ENCODE measurements at places on chromosomes 12 and 14.
A peak's percentile ranks its signal among the peaks of the same experiment; 100 is the strongest.

- H3K4me3 ChIP-seq: no peak overlapping the region
- no peak overlapping the region for H3K27ac ChIP-seq
- H3K4me1 ChIP-seq: peaks cover 3% of the 10 kb centered on the region
- no peaks in the 10 kb centered on the region for H3K36me3 ChIP-seq
- peaks cover 13% of the 10 kb centered on the region for H3K27me3 ChIP-seq
- no peak for DNase-seq
Measured at GRCh38 chr12:108175310-108175709, 46.2 kb downstream of the WSCD2 start.

DNA sequence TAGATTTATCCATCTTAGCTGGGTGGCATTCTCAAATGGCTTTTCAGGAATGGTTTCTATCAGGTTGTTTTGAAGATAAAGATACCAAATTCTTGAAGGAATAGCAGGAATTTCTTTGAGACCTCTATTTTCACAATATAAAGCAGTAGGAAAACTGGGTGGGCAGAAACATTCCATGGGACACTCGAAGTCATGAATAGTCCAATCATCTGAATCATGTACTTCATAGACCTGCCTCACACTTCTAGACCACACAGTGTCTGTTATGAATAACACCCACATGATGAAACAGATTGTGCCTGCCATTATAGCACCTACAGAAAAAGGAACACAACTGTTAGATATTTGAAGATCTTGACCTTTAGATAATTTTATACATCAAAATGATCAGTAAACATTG, 1.8 kb downstream of the KERA start:
- H3K36me3 ChIP-seq: no peaks in the 10 kb centered on the region
- H3K27ac ChIP-seq: no peak overlapping the region
- no peak for DNase-seq
- H3K4me3 ChIP-seq: no peak overlapping the region
- peaks cover 5% of the 10 kb centered on the region for H3K4me1 ChIP-seq

DNA sequence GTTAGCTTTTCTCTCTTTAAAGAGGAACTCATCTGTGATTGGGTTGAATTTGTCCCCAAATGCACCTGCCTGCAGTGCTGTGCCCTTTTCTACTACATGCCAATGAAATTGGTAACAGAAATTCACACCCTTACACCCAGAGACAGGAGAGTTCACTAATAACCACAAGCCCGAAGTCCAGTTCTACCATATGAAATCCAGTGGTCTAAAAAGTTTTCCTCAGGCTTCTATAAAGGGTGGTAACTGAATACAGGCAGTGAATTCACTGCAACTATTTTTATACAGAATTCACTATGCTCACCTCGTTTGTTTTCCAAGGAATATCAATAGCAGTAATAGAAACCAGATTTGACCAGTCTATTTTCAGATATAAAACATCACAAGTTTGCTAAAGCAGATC, 31.5 kb upstream of the SOS2 start:
- no peak for DNase-seq
- peaks cover 9% of the 10 kb centered on the region for H3K4me1 ChIP-seq
- H3K27ac ChIP-seq: no peak overlapping the region

DNA sequence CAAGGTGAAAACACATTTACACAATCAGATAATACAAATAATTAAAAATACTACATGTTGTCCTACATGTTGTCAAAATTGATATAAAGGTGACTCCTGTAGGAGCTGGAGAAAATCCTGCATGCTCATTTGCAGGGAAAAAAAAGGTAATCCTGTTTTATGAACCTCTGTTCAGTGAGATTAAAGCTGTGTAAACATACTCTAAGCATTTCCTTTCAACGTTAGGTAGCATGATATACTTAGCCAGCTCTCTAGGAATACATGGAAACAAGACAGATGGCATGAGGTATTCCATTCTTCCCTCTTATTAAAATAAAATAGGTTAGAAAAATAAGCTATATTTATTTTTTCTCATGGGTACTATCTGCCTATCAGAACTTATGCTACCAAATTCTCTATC, 635.7 kb upstream of the FLRT2 start:
- H3K27me3 ChIP-seq: peaks cover under 1% of the 10 kb centered on the region
- no peak overlapping the region for H3K4me3 ChIP-seq
- no peaks in the 10 kb centered on the region for H3K4me1 ChIP-seq
- no peaks in the 10 kb centered on the region for H3K36me3 ChIP-seq
- no peak overlapping the region for H3K27ac ChIP-seq

DNA sequence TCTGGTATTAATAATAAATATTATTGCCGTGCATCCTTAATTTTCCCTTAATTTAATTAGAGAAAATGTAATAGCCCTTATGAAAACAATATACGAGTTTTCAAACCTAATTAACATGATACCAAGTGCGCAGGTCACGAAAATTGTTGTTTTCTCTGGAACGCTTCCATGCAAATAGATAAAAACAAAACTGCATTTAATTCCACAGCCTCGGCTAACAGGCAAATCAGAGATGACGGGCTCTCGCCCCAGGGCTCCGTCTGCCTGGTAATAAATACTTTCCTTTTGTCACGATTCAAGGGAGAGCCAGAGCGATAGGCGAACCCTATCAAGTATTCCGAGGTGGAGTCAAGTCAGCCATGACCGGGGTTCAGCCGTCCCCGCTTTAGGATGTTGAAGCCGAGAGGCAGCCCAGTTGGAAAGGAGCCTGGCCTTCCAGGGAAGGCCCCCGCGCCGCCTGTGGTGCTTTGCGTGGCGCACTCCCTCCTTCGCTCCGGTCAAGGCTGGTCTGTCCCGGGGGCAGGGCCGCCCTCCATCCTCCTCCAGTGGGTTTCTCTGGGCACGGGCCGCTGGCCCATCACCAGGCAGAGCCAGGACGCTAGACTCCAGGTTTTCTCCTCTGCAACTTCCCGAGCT, 137.8 kb upstream of the GSC start:
- no peaks in the 10 kb centered on the region for H3K36me3 ChIP-seq
- H3K27me3 ChIP-seq: peaks cover 32% of the 10 kb centered on the region
- H3K4me1 ChIP-seq: no peaks in the 10 kb centered on the region
- no peak overlapping the region for H3K27ac ChIP-seq
- no peak for DNase-seq

GRCh38 chr14:95471016-95471415, 45.4 kb downstream of the SYNE3 start:
- H3K4me3 ChIP-seq: no peak overlapping the region
- DNase-seq: no peak
- no peaks in the 10 kb centered on the region for H3K36me3 ChIP-seq
- peaks cover 10% of the 10 kb centered on the region for H3K27me3 ChIP-seq
- H3K27ac ChIP-seq: no peak overlapping the region

DNA sequence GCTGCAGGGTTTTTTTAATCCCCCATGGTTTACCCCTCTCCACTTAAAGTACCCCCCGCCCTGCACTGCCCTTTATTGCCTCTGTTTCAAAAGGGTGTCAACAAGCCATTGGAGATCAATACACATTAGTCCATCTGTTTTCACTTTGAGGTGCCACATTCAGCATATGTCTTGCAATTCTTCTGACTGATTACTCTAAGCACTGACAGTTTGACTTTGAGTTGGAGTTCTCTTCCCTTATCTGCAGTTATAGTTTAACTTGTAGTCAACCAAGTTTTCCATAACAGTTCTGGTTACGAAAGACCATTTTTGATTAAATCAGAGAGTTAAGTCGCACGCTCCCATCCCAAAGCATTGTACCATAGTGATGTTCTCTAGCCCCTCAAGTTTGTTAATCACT, 260.8 kb upstream of the TBX3 start:
- no peak overlapping the region for H3K27ac ChIP-seq
- peaks cover 18% of the 10 kb centered on the region for H3K27me3 ChIP-seq
- no peak overlapping the region for H3K4me3 ChIP-seq
- peaks cover 25% of the 10 kb centered on the region for H3K4me1 ChIP-seq

- no peak overlapping the region for H3K4me3 ChIP-seq
- H3K36me3 ChIP-seq: peaks cover 7% of the 10 kb centered on the region
- peaks cover 49% of the 10 kb centered on the region for H3K4me1 ChIP-seq
Measured at GRCh38 chr14:44960646-44961045, 1.1 kb downstream of the KLHL28 start.

GRCh38 chr12:94458877-94459727, 565 bp downstream of the CEP83 start:
- H3K36me3 ChIP-seq: peaks cover 40% of the 10 kb centered on the region
- peaks cover 34% of the 10 kb centered on the region for H3K4me1 ChIP-seq
- peak overlapping the region; percentile 92 for H3K4me3 ChIP-seq
- peaks cover 5% of the 10 kb centered on the region for H3K27me3 ChIP-seq
- no peak for DNase-seq
- H3K27ac ChIP-seq: peak overlapping the region; percentile 77

DNA sequence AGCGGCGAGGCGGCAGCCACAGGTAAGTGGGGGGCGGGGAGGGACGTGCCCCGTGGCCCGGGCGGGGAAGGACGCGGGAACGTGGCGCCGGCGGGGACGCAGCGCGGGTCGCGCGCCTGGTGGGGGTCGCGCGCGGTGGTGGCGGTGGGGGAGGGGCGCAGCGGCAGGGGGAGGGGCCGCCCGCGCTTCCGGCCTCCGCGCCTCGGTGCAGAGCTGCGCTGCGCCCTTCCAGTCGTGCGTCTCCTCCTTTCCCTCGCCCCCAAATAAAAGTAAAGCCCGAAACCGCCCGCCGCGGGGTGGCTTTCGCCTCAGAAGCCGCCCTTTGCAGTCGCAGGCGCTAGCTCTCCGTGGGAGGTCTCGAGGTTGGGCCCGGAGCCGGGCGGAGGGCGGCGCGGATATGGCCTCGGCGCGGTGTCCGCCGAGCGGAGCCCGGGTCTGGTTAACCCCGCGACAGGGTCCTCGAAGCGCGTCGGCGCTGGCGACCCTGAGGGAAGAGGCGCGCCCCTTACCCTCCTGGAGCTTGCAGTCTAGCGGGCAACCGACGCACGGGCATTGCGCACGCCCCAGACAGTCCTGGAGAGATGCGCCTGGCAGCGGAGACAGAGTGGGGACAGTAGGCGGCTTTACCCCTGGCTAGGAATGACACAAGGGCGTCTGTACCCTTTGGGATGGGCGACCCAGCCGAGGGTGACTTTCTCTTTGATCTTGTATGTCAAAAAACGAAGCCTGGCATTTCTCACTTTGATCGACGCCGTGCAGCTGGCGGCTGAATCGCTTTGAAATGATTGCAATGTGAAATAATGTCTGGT, 589 bp downstream of the ATF1 start:
- peak overlapping the region; percentile 99 for H3K27ac ChIP-seq
- peak overlapping the region; percentile 92 for H3K4me3 ChIP-seq
- no peaks in the 10 kb centered on the region for H3K27me3 ChIP-seq

- peak overlapping the region; percentile 88 for H3K4me3 ChIP-seq
- peaks cover 32% of the 10 kb centered on the region for H3K36me3 ChIP-seq
- DNase-seq: no peak
- peaks cover 3% of the 10 kb centered on the region for H3K27me3 ChIP-seq
Measured at GRCh38 chr12:132954471-132955048, 1.5 kb downstream of the ZNF605 start.

DNA sequence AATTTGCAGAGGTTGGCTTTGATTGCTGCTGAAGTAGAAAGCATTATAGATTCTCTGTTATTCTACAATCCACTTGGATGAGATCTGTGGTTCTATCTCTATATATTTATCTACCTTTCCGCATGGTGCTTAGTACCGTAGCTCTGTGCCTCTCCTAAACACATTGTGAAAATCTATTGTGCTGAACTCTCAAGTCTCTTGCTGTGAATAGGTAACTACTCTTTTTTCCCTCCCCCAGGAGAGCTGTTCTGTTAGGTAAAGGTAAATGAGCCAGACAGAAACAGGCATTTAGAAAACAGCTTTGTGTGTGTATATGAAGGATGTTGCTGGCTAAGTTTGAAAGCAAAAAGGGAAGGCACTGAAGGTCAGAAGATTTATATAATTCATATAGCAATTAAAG, 112.6 kb downstream of the BRMS1L start:
- DNase-seq: no peak
- H3K4me1 ChIP-seq: no peaks in the 10 kb centered on the region
- no peaks in the 10 kb centered on the region for H3K36me3 ChIP-seq
- H3K27ac ChIP-seq: no peak overlapping the region
- peaks cover 23% of the 10 kb centered on the region for H3K27me3 ChIP-seq
- no peak overlapping the region for H3K4me3 ChIP-seq

- H3K4me3 ChIP-seq: no peak overlapping the region
- H3K27ac ChIP-seq: no peak overlapping the region
- H3K27me3 ChIP-seq: no peaks in the 10 kb centered on the region
- H3K36me3 ChIP-seq: no peaks in the 10 kb centered on the region
Measured at GRCh38 chr14:38910092-38910491, 192.9 kb downstream of the SEC23A start.

DNA sequence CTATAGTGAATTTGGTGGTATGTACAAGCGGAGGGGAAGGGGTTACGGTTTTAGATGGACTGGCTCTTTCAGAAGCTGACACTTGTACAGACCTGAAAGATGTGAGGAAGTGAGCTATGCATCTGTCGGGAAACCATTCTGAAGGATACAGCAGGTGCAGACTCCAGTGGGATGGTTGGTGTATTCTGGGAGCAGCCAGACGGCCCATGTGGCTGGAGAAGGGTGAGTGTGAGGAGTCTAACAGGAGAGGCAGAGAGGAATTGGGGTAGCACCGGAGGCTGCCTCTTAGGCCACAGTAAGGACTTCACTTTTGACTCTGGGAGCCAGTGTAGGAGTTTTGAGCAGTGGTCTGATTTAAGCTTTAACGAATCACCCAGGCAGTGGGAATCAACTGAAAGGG, 90.7 kb downstream of the APAF1 start:
- no peak overlapping the region for H3K27ac ChIP-seq
- H3K4me3 ChIP-seq: no peak overlapping the region
- peaks cover 11% of the 10 kb centered on the region for H3K27me3 ChIP-seq

DNA sequence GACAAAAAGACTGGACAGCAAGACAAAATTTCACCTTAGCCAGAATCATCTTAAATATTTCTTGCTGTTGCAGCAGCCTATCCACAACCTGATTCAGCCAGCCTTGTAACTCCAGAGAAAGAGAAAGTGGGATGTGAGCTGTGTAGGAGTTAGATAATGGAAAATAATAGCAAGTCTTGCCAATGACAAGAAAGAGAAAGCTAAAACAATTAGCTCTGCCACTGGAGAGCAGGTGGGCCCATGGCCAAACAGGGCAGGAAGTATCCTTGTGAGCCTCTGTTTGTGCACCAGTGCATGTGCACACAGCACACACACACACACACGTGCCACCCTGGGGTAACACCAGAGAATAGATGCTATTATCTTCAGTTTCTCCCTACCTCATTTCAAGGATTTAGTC, 106.0 kb upstream of the CCDC196 start:
- no peaks in the 10 kb centered on the region for H3K36me3 ChIP-seq
- no peak overlapping the region for H3K4me3 ChIP-seq

- DNase-seq: no peak
- peaks cover 7% of the 10 kb centered on the region for H3K27me3 ChIP-seq
- H3K4me3 ChIP-seq: no peak overlapping the region
- H3K4me1 ChIP-seq: peaks cover 21% of the 10 kb centered on the region
Measured at GRCh38 chr12:6253278-6253677, 53.1 kb downstream of the CD9 start.

DNA sequence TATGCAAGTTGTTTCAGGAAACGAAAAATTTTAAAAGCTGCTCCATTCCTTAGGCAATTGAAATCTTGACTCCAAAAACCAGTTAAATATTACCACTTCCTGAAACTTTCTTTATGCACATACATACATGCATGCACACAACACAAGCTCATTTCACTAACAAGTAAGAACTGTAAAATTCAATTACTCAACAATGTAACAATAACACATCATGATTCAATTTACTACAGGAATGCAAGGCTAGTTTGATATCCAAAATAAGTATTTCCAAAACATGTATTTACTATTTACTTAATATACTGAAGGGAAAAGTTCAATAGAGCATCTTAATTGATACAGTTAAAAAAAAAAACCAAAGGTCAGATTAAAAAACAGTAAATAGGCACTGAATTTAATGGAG, 19.6 kb downstream of the NAP1L1 start:
- no peaks in the 10 kb centered on the region for H3K4me1 ChIP-seq
- no peaks in the 10 kb centered on the region for H3K27me3 ChIP-seq
- no peak for DNase-seq
